Activated naive CD8-positive, alpha-beta T cell treated with anti-CD3 and anti-CD28 coated beads for 36 hours (primary cell): ENCODE measurements at places on chromosomes 13 and 19.

GRCh38 chr13:46643165-46643777 lies 90.3 kb downstream of the LRCH1 start:
- H3K27me3 ChIP-seq, result no peaks in the 10 kb centered on the region
- H3K4me3 ChIP-seq, result no peak overlapping the region
- H3K27ac ChIP-seq, result no peak overlapping the region
- H3K36me3 ChIP-seq, result no peaks in the 10 kb centered on the region

DNA sequence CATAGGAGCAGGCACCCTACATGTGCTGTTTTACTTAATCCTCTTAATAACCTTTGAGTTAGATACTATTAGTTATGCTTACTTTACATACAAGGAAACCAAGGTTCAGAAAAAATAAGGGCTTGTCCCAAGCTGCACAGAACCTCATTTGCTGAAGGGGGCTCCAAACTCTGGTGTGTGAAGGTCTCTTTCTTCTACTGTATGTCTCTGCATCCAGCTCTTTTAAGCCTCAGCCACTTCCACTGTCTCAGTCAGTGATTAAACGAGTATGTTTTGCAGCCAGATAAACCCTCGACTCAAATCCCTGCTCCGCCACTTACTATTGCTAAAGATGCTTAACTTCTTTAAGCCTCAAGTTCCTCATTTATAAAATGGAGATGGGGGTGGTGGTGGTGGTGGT lies 112.4 kb upstream of the WASF3 start:
- no peaks in the 10 kb centered on the region for H3K36me3 ChIP-seq
- no peak for DNase-seq
- peaks cover 12% of the 10 kb centered on the region for H3K27me3 ChIP-seq
- no peaks in the 10 kb centered on the region for H3K4me1 ChIP-seq

DNA sequence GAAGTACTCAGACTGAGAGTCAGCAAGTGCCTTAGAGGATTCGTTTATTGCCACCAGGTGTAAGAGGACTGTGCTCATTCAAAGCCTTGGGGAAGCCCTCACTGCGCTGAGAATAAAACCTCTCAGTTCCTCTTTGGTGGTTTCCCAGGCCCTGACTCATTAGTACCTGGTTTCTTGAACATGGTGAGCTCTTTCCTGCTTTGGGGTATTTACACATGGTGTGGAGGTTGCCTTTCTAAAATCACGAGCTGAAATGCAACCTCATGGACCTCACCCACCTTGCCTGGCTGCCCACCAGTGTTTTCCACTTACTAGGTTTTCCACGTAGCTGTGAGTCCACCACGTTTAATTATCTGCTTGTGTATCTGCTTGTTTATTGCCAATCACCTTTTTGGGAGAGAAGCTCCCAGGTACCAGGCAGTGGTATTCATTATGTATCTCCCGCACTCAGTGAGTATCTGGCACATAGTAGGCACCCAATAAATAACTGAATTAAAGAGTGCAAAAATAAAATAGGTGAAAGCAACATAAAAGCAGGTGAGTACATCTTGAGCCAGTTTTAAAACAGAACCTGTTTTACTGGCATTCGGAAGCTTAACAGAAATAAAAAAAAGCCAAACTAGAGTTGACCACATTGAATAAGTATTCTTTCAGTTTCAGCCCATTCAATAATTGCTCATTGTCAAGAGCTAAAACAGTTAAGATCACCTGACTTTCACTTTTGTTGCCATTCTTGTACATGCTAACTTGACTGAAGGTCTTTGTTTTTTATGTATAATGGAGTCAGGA lies 533.0 kb downstream of the MYO16 start:
- peaks cover 41% of the 10 kb centered on the region for H3K27me3 ChIP-seq
- H3K4me1 ChIP-seq, result peaks cover 7% of the 10 kb centered on the region
- peak overlapping the region; percentile 63 for H3K27ac ChIP-seq

GRCh38 chr13:31962731-31963370 lies 68.7 kb upstream of the FRY start:
- H3K36me3 ChIP-seq, result no peaks in the 10 kb centered on the region
- no peaks in the 10 kb centered on the region for H3K4me1 ChIP-seq
- H3K27ac ChIP-seq, result no peak overlapping the region
- peaks cover 10% of the 10 kb centered on the region for H3K27me3 ChIP-seq
- no peak for DNase-seq
- no peak overlapping the region for H3K4me3 ChIP-seq
